ENCODE measurements at places on chromosomes 3 and 15.

GRCh38 chr3:175716446-175716845, 857.3 kb downstream of the NAALADL2 start:
- DNase-seq, result no peak

GRCh38 chr15:100141311-100142001, 200.3 kb downstream of the ADAMTS17 start:
- no peak for DNase-seq

DNA sequence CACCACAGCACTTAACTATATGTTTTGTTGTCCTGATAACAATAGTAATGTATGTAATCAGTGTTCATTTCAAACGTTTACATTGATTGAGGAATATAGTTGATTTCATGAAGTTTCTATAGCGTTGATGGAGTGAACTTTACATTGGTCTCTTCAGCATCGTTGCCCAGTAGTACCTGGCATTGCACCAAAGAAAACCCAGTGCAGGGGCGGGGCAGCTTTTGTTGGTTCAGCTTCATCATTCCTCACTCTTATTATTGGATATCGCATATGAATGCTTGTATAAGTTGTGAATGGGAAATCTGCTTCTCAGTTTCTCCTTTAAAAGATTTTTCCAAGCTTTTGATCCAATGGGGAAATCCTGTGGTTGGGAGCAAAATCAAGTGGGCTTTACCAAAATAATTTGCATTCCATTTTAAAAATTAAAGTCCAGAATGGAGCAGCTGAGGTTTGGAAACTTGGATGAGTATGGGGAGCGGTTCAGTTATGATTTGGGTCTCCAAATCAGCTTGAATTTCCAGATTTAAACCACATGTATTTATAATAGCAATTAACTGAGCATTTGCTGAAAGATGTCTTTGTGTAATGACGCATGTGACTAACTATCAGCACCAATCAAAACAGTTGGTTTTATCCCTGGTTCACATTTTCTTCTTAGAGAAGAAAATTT, 213.7 kb downstream of the ALCAM start:
- no peak for DNase-seq

GRCh38 chr3:155270485-155271342, 22.8 kb downstream of the STRIT1 start:
- DNase-seq, result no peak

DNA sequence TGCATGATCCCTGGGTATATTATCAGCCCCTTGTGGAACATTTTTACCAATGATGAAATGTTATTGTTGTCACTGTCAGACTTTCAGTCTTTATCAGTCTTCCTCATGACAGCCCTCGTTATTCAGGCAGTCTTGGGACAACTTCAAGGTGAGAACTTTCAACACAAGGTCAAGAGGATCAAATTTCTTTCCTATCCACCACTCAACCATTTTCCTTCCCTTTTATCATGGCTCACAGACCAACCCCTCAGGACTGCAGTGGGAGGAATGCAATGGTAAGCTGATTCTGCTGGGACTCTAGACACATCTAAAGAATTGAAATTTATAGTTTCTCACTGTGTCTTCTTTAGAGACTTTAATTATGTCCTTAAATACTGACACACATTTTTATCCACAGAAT, 107.0 kb upstream of the LSAMP start:
- DNase-seq, result no peak

- DNase-seq, result no peak
Measured at GRCh38 chr3:141280690-141281089, 49.1 kb downstream of the PXYLP1 start.

DNA sequence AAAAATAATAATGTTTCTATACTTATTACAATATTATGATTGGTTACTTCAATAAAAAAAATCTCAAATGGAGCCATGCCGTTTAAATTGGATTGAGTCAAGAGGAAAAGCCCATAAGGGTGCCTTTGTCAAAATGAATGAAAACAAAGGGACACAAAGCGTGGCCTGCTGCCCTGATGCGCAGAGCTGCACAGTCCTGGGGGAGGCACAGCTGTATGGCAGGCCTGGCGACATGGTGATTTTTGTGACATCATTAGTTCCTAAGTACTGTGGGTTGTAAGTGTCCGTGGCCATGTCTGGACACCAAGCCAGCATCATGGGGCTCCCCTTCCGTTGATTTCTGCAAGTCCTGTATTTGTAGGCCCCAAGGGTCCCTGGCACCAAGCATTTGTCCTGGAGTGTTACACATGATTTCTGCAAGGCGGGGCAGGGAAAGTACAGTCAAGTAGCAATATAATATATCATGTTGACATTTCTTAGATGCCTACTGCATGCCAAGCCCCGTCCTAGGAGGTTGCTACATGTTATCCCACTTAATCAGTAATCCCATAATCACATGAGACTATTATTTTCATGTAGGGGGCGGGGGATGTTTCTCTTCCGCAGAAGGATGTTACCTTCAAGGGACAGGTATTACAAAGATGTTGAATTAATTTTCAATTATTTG, 59.7 kb downstream of the GHSR start:
- peak; percentile 39 for DNase-seq

- DNase-seq, result no peak
Measured at GRCh38 chr3:42476225-42477125, 26.0 kb upstream of the VIPR1 start.

GRCh38 chr3:11062704-11063103, 70.2 kb downstream of the SLC6A1 start:
- DNase-seq, result no peak

- no peak for DNase-seq
Measured at GRCh38 chr3:156175570-156175969, 55.2 kb downstream of the KCNAB1 start.

DNA sequence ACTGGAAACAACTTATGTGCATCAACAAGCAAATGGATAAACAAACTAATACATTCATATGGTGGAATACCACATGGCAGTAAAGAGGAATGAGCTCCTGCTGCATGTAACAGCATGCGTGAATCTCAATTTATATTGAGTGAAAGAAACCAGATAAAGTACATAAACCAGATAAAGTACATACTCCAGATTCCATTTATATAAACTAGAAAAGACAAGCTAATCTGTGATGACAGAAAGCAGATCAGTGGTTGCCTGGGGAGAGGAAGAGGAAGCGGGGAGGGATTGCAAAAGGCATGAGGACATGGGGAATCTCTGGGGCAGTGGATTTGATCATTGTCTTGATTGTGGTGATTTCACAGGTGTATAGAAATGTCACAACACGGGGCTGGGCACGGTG, 34.2 kb downstream of the LIMD1 start:
- no peak for DNase-seq

- no peak for DNase-seq
Measured at GRCh38 chr3:48417529-48418108, 12.3 kb downstream of the PLXNB1 start.

GRCh38 chr15:42059661-42060476, 34.5 kb downstream of the PLA2G4D start:
- DNase-seq, result no peak

DNA sequence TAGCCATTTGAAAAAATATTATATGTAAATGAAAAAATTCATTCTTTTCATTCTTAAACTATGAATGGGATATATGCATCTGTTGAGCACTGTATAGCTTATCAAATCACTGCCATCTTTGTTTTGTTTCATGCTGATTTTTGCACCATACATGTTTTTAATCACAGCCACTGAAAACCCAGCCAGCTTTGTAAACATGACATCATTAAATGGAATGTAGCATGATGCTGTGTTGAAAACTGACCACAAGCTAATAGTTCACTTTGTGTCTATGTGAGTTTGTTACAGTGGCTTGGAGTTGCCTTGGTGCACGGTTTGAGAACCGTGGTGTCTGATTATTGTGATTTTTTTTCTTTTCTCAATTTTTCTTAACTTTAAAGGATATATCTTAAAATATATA, 75.7 kb downstream of the GMPS start:
- DNase-seq, result no peak

DNA sequence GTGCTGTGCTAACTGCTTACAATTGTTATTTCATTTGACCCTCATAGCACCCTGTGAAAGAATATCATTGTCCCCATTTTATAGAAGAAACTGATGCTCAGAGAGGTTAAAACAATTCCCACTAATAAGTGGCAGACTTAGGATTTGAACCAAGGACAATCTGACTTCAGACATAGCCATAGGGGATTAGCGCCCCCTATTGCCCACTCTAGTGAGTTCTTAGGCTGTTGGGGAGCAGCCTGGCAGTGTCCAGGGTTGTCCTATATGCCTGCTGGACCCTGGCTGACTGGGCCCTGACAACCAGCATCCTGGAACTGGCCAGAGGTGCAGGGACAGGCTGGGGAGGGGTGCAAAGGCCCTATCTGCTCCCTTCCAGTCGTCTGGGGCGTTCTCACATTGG, 15.4 kb downstream of the DPH3 start:
- DNase-seq, result no peak

DNA sequence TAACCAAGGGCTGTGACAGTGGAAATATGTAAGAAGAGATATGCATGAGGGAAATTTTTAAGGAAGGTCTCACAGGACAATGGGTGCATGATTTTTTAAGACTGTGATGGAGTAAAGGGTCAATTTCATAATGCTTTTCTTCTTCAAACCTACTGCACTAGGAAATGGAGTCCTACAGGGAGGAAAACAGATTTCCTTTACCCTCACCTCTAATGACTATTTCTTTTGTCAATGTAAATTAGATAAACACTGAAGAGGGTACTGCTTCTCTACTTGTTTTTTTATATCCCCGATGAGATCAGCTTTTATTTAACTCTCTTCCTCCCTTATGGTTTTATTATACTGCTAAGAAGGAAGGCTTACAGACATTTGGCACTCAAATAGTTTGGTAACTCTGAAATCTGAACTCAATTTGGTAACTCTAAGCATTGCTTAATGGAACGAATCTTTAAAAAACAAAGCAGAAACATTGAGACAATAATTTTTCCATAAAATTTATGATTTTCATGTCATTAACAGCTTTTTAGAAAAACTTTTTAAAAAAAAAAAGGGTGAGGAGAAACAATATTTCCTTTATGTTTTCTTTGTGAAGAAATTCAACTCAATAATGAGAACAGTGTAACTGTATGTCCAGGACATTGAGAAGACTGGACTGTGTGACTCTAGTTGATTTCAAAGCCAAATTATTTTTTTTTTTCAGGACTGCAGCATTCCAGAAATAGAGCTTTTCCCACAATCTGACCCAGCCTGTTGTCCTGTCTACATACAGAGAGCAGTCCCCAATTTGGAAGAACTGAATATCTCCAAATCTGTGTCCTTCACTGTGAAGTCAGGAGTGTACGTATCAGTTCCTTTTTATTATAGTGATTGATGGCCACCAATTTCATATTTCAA, 64.4 kb downstream of the CRYBG3 start:
- no peak for DNase-seq

- DNase-seq, result no peak
Measured at GRCh38 chr3:45772341-45773035, 23.8 kb downstream of the SLC6A20 start.

GRCh38 chr15:92906563-92907081, 6.5 kb downstream of the CHD2 start:
- no peak for DNase-seq

GRCh38 chr15:65641768-65642475, 20.2 kb downstream of the SLC24A1 start:
- DNase-seq, result no peak

GRCh38 chr3:164488893-164489292, 589.4 kb downstream of the SI start:
- no peak for DNase-seq

- no peak for DNase-seq
Measured at GRCh38 chr3:99971761-99972160, 142.5 kb downstream of the FILIP1L start.

DNA sequence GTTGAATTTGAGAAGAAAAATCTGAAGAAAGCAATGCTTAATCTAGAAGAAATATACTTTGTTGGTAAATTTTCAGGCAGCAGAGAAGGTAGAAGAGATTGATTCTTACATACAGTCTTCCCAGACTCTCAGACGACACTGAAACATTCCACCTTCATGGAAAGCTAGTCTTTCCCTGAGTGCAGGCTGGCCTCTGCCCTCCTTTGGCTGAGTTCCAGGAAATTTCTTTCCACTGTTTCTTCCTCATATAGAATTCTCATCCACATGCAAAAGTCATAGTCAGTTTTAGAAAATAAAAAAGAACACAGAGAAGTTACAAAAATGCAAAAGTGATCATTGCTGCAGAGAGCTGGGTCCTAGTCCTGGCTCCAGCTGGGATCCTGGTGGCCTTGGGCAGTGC, 142.5 kb upstream of the PRR23C start:
- no peak for DNase-seq

DNA sequence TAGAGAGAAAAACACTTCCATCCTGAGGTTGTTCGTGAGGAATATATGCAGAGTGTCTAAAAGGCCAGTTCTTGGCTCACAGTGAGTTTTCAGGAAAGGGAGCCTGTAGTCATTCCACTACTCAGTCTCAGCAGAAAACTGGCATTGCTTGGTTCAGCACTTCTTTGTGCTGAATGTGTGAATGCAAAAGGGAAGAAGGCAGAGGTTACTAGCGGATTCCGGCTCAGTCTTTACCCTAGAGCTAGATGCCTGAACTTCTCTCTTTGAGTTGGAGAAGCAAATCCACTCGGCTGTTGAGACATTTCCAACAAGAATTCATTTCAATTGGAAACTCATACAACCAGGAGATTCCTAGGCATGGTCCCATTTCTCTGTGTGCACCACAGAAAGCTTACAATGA, 23.1 kb upstream of the FRMD4B start:
- DNase-seq, result peak; percentile 21

GRCh38 chr15:44300572-44300971, 12.1 kb downstream of the GOLM2 start:
- no peak for DNase-seq

- no peak for DNase-seq
Measured at GRCh38 chr3:113556316-113556945, 24.1 kb downstream of the SIDT1 start.

DNA sequence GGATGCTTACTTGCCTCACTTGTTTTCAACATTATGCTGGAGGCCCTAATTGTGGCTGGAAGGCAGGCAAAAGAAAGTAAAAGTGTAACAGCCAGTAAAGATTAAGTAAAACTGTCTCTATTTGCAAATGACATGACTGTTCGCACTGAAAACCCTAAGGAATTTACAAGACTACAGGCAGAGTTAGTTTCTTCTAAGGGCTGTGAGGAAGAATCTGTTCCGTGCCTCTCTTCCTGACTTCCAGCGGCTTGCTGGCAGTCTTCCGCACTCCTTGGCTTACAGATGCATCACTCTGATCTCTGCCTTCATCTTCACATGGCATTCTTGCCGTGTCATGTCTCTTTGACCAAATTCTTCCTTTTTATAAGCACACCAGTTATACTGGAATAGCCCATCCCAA, 86.1 kb downstream of the DLG1 start:
- DNase-seq, result no peak

- no peak for DNase-seq
Measured at GRCh38 chr3:157405457-157405856, 31.2 kb upstream of the PTX3 start.

- DNase-seq, result peak; percentile 82
Measured at GRCh38 chr3:129314386-129315222, 35.9 kb downstream of the HMCES start.

- no peak for DNase-seq
Measured at GRCh38 chr15:63379492-63380150, 2.0 kb downstream of the CA12 start.

Measured in hippocampal formation (tissue), 2 donors.